ENCODE measurements at places on chromosomes 1 and 21.

GRCh38 chr1:7220007-7220406 is 434.8 kb downstream of the CAMTA1 start:
- no peak for DNase-seq

DNA sequence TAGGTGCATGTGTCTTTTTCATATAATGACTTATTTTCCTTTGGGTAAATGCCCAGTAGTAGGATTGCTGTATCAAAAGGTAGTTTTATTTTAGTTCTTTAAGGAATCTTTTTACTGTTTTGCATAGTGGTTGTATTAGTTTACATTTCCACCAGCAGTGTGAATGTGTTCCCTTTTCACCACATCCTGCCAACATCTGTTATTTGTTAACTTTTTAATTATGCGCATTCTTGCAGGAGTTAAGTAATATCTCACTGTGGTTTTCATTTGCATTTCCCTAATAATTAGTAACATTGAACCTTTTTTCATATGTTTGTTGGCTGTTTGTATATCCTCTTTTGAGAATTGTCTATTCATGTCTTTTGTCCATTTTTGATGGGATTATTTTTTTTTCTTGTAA is 1761.9 kb downstream of the PLA2G4A start:
- no peak for DNase-seq

DNA sequence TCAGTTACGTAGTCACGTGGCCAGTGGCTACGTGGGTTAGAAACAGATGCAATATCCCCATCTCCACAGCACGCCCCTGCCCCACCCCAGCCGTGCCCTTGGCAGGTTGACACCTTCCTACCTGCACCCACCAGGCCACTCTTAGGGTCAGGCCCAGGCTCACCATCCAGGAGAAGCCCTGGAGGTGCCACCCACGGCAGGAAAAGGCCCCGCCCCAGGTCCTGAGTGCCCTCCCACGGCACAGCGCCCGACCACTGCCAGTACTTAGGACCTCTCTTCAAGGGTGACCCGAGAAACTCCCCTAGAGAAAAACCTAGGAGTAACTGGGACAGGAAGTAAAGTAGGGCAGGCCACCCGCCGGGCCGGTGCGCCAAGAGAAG is 1.5 kb downstream of the C1orf35 start:
- no peak for DNase-seq

DNA sequence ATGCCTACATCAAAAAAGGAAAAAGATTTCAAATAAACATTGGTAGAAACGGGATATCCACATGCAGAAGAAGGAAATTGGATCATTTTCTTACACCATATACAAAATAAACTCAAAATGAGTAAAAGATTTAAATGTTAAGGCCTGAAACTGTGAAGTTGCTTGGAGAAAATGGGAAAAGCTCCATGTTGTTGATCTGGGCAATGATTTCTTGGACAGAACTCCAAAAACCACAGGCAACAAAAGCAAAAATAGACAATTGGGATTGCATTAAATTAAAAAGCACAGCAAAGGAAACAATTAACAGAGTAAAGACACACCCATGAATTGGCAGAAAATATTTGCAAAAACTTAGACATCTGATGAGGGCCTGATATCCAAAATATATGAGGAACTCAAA is 105.2 kb upstream of the APP start:
- DNase-seq = no peak

DNA sequence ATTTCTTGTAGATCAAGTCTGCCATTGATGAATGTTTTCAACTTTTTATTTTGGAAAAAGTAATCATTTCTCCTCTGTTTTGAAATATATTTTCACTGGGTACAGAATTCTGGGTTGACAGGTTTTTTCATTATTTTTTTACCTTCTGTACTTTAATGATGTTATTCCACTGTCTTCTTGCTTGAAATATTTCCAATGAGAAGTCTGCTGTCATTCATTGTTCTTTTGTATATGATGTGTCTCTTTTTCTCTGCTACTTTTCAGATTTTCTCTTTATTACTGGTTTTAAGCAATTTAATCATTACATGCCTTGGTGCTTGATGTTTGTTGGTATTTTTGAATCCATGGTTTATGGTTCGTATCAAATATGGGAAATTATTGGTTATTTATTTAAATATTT is 22.4 kb upstream of the FOXO6 start:
- no peak for DNase-seq

DNA sequence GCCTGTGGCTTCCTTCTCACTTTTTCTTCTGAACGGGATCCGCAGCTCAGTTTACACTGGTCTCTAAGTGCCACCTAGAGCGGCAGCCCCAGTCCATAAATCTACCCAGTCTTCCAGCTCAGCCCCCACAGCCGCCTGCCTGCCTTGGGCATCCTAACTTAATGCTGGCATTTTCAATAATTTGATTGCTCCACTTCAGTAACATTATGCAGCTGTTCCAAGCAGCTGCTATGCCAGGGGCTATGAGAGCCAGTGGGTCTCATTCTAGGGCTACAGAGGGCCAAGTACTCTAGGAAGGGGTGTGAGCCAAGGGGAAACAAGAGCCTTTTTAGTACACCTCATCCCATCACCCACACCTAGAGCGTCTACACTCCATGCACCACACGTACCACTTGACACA is 48.4 kb upstream of the COA6 start:
- DNase-seq = no peak

DNA sequence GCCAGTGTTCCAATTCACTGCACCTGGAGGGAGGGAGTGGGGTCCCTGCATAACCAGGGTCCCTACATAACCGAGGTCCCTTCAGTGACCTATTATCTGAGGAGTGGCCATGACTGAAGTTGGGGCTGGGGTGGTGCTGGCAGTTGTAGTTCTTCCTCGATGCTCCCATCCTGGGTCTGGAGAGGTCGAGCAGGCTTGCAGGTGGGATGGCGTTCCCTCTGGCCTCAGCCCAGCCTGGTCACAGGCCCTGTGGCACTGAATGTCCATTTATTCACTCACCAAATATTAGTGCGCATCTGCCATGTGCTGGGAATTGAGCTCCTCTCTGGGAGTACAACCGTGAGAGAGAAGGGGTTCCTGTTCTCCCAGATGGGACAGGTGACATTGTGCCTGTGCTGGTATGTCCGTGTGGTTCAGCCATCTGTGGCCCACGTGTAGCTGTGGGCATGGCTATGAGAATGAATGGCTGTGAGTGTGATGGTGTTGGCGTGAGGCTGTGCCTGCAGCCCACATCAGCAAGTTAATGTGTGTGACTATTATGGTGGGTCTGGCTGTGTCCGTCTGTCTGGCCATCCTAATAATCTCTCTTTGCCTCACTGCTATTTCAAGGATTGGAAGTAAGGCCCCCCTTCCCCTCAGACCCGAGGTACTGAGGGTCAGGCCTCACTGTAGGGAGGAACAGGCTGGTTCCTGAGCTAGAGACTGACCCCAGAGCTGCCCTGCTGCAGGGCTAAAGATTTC is 3.9 kb upstream of the SLC6A9 start:
- no peak for DNase-seq

DNA sequence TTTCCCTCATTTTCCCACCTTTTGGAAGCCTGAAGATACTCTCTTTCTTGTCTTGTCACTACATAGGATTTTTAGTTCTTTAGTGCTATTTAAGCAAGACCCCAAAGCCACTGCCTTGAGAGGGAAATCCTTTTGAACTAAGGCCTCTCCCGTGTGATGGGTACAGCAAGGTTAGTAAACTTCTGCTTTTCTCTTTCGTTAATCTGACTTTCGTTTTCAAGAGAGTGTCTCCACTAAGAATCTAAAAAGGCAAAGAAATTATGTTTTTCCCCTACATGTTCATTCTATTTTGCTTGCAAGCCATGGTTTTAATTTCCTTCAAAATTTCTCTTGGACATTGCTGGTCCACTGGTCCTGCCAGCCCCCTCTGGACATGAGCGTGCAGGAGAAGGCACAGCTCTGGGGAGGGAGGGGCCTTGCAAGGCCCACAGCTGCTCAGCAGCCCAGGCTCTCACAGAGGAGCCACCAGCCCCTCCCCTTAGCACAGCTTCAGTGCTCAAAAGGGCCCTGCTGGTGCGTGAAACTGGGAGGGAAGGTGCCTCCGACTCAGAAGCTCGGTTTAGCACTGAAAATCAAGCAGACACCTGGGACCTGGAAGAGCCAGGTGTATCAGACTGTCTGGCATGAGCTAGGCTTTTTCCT is 210.9 kb upstream of the GALNT2 start:
- no peak for DNase-seq

- DNase-seq = no peak
Measured at GRCh38 chr1:173249349-173249748, 42.2 kb upstream of the TNFSF4 start.

DNA sequence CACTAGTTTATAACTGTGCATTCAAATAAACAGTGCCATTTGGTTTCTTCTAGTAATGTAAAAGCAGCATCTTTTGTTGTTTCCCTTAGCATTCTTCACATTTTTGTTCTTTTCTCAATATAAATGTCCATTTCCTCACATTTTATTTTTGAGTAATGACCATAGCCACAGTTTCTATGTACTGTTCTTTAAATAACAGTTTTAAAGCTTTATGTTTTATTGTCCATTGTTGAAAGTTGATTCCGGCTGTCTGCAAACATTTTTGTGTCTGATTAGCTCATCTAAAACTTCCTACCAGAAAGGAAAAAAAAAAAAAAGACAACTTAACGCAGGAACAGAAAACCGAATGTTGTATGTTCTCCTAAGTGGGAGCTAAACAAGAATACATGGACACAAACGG is 139.7 kb downstream of the MAGI3 start:
- no peak for DNase-seq

DNA sequence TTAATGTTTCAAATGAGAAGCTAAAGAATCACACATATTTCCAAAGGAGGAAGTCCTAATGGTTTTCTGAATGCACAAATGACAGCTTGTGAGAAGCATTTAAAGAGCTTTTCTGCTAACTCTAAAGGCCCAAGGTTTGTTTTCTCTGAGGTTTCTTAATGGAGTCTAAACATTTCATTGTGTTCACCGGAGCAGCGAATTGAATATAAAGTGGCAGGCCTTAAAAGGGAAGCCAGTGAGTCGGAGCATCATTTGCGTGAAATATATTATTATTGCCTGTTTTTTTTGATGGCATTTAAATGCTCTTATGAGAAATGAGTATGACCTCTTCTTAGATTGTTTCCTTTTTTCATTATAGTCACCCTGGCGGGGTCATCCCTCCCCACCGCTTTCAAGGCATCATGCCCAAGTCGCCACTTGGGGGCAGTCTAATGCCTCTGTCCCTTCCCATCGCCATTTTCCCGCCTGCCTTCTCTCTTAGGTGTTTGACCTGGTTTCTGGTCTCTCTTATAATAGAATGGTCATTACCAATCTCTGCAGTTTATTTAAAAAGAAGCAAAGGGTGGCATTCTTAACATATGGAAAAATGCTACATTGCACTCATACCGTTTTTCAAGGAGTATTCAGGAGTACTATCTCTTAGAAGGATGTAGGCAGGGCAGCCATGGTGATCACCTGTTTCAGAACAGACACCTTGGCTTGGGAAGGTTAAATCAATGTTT is 25.3 kb upstream of the OVAAL start:
- DNase-seq = peak; percentile 74

GRCh38 chr1:161801955-161802354 is 35.8 kb downstream of the ATF6 start:
- no peak for DNase-seq

GRCh38 chr1:39854738-39855137 is 28.6 kb downstream of the TRIT1 start:
- DNase-seq = no peak

Data from stimulated activated CD4-positive, alpha-beta T cell treated with anti-CD3 and anti-CD28 coated beads, Interleukin-4, amount 100 ng/mL, for 24 hours (primary cell).